Activated CD8-positive, alpha-beta memory T cell treated with anti-CD3 and anti-CD28 coated beads for 1 hour (primary cell): ENCODE measurements at places on chromosomes 3 and 15.

DNA sequence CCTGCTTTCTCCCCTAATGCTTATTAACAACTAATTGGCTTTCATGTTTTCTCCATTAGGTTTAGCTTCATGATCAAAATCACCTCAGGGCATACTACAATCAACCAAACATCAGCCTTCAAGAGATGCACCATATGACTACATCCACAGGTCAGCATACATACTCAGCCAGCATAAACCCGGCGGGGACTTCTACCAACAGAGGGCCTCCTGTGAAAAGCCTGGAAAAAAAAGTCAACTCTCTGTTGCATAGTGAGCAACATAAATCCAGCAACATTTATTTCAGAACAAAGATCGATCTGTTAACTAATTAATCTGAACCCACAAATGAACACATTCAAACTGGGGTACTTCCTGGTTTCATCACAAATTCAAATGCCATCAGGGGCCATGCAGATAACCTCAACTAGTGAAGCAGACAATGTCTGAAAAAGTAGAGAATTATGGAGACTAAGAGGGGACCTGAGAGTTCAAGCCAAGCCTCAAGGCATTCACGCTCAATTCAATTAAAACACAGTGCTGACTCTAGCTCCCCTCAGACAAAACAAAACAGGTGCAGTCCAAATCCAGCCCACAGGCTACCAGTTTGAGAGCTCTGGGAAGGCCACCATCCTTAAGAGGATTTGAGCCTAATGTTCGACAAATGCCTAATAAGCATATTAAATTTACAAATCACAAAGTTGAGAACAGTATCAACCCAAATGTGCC, 124.5 kb downstream of the MAGI1 start:
- no peak for DNase-seq

DNA sequence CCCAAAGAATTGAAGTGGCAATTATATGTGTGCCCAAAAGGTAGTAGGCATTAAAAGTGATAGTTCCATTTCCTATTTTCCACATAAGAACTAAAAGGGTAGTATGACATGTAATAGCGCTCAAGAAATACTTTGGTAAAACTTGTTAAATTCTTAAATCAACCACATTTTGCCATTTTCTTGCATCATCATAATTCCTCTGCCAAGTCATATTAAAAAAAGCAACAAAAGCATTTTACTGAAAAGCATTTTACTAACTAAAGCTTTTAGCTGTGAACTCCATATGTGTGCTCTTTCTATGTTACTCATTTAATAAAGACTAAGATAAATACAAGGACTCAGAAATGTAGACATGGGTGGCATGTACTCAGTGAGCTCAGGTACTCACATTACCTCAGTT, 70.1 kb downstream of the GPR160 start:
- DNase-seq, result no peak

DNA sequence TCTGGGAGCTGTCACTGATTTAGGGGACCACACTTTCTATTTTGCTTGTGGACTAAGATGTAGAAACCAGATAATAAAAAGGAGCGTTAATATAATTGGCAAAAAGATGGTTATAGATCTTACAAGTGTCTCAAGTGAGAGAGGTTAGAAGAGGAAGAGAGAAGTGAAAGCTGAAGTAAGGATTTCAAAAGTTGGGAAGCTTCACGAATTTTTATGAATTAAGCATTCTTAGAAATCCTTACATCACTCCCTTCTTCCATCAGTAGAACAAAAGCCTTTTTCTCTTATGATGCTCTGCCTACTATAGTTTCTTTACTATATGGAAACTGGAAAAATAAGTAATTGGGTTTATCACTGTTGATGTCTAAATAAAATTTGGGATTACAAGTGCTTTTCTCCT, 146.5 kb downstream of the FNDC3B start:
- no peak for DNase-seq

DNA sequence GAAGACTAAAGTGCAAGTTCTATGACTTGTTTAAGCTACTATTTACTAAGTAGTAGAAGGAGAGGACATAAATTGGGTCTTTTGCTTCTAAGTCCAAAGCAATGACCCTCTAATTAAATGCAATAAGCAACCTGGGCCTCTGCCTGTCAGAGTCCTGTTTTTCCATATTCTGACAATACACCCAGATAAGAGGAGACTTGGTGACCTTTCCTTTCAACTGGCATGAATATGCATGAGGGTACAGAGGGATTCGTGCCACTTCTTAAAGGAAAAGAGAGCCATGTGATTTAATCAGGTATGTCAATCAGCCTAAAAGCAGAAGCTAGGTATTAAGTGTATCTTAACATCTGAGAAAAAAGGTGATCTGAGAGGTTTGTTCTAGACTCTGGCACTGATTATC, 50.7 kb upstream of the FGF7 start:
- DNase-seq, result no peak

- DNase-seq, result no peak
Observed at GRCh38 chr3:45437383-45437782, 49.0 kb downstream of the LARS2 start.

DNA sequence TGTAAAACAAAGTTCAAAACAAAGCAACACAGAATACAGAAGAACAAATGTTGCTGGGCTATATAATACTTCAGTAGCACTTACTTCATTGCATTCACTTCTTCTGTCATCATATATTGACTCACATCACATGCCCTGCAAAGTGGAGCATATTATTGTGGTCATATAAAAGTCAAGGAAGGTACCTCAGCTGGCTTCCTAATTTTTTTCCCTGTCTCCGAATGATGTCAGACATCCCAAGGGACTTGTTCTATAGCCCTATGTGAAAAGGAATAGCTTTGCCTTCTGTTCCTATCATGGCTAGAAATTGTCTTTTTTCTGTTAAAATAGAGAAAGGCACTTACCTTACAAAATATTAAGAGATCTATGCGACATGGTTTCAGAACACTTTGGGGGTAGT, 109.4 kb downstream of the LRTM1 start:
- no peak for DNase-seq
